ENCODE measurements at places on chromosomes 7 and 10. TPM values are rescaled to one million over a fixed set of nuclear protein-coding genes. Genes with fewer than 3 reads are reported as not detected.
A peak's percentile ranks its signal among the peaks of the same experiment; 100 is the strongest.

TPST1 gene
- total RNA-seq, result 46.0 TPM

GRCh38 chr10:124688889-124689670 lies 55.1 kb downstream of the FAM53B start:
- no peak overlapping the region for H3K27ac ChIP-seq
- no peak overlapping the region for H3K4me3 ChIP-seq
- no peak for DNase-seq
- H3K36me3 ChIP-seq, result no peaks in the 10 kb centered on the region
- H3K4me1 ChIP-seq, result no peaks in the 10 kb centered on the region

GRCh38 chr10:11699550-11700097 lies 42.6 kb upstream of the ECHDC3 start:
- no peaks in the 10 kb centered on the region for H3K36me3 ChIP-seq
- no peak overlapping the region for H3K27ac ChIP-seq
- no peaks in the 10 kb centered on the region for H3K4me1 ChIP-seq

DNA sequence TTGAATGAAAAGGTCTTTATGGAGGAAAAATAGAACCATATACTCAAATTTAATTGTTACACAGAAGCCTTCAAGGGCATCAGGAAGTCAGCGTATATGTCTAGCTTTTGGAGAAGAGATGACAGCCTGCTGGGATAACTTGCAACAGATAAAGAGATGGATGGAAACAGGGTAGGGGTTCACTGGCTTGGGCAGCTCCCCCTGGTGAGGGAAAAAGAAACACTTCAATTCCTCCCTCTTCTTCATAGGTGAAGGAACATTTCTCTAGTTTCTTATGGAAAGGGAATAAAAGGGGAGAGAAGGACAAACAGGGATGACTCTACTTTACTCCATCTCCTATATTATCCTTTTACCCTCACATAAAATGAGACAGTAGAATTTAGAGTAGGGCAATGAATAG lies 635.7 kb downstream of the PHTF2 start:
- no peak overlapping the region for H3K4me3 ChIP-seq
- peaks cover 17% of the 10 kb centered on the region for H3K4me1 ChIP-seq
- no peak overlapping the region for H3K27ac ChIP-seq
- H3K27me3 ChIP-seq, result no peaks in the 10 kb centered on the region
- no peaks in the 10 kb centered on the region for H3K36me3 ChIP-seq

GRCh38 chr10:48699011-48699627 lies 14.4 kb downstream of the WDFY4 start:
- no peak overlapping the region for H3K27ac ChIP-seq
- peaks cover 44% of the 10 kb centered on the region for H3K27me3 ChIP-seq
- no peaks in the 10 kb centered on the region for H3K4me1 ChIP-seq
- H3K36me3 ChIP-seq, result no peaks in the 10 kb centered on the region
- H3K4me3 ChIP-seq, result no peak overlapping the region
- DNase-seq, result no peak

DNA sequence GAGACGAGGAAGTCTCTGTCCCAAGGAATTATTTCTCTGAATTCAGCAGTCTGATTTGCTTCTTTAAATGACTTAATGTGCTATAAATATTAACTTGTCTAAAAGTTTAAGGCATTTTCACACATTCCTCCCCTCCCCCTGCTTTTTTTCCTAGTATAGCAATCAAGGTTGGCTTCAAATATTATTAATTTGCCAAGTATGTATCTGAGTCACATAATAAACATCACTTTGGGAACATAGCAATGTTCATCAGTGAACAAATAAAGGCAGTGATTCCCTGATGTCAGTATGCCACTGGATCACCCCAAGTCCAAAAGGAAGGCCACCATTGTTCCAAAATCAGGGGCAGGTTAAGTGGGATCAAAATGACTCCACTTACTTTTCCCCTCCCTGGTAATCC lies 40.5 kb downstream of the PDE6C start:
- no peak overlapping the region for H3K4me3 ChIP-seq
- H3K27ac ChIP-seq, result no peak overlapping the region
- no peaks in the 10 kb centered on the region for H3K36me3 ChIP-seq

CPA2 gene
- total RNA-seq, result not detected

DNA sequence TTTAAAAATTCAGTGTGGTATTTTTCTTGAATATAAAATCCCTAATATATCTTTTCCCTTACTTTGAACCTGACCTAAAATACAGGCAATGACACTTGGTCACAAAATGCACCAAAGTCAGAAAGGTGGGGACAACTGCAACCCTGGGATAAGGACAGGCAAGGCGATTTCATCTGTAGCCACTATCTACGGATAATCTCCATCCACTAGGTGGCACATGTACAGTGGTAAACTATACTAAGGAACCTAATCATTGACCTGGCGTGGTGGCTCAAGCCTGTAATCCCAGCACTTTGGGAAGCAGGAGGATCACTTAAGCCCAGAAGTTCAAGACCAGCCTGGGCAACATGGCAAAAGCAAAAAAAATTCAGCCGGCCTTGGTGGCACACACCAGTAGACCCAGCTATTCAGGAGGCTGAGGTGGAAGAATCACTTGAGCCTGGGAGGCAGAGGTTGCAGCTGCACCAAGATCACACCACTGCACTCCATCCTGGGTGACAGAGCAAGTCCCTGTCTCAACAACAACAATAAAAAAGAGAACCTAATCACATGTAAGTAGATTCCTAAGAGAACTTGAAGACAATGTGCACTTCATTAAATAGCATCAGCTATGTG lies 98.9 kb downstream of the KMT2C start:
- peaks cover 12% of the 10 kb centered on the region for H3K4me1 ChIP-seq
- H3K4me3 ChIP-seq, result no peak overlapping the region
- H3K36me3 ChIP-seq, result no peaks in the 10 kb centered on the region
- no peak overlapping the region for H3K27ac ChIP-seq

DNA sequence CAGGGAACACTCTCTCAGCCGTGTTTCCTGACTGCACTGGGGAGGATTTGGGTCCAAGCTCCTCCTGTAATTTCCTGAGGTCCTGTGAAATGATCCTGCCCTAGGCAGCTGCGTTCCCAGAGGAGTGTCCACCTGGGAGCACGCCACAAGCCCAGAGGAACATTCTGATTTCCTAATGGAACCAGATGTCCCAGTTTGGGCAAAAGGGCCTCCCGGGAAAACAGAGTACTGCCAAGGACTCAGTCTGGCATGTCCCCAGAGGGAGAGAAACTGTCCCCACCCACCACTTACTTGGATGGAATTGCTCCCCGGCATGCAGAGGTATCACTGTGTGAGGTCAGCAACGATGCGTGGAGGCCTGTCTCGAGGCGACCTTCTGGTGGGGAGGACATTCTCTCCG lies 34.5 kb downstream of the ASB13 start:
- H3K4me1 ChIP-seq, result peaks cover 18% of the 10 kb centered on the region
- DNase-seq, result peak; percentile 32
- no peaks in the 10 kb centered on the region for H3K36me3 ChIP-seq

DNA sequence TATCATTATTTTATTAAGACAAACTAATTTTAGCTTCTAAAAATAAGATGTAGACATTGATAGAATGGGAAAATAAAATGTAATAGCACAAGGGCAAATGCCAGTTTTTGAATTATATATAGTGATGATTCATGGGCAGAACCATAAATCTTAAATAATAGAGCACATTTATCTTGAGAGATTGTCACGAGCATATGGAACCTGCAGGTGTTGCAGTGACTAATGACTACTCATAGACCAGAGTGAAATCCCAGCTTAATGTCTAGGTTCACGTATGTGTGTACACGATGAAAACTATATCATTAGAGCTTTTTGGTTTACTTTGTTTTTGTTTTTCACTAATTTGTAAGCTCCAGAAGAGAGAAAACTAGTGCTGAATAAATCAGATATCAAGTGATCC lies 150.2 kb upstream of the CACNA2D1 start:
- H3K36me3 ChIP-seq, result no peaks in the 10 kb centered on the region
- H3K4me3 ChIP-seq, result no peak overlapping the region
- H3K27me3 ChIP-seq, result peaks cover 4% of the 10 kb centered on the region
- no peak overlapping the region for H3K27ac ChIP-seq
- H3K4me1 ChIP-seq, result no peaks in the 10 kb centered on the region

DNA sequence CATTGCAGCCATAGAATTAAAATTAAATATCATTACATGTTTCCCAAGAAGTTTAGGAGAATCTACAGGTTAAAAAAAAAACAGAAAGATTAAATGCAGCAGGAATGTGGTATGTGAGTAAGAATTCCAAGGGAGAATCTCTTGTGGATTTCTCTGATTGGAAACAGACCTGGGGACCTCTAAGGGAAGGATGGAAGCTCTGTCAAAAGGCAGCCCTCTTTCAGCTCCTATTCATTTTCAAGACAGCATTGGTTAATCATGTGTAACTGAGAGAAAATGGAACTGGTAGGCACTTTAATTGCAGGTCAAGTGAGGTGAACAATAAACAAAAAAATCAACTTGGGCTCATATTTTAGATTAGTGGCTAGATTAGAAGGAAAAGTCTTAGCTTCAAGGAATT lies 81.4 kb upstream of the MTPN start:
- no peaks in the 10 kb centered on the region for H3K4me1 ChIP-seq
- DNase-seq, result no peak
- no peaks in the 10 kb centered on the region for H3K27me3 ChIP-seq

DNA sequence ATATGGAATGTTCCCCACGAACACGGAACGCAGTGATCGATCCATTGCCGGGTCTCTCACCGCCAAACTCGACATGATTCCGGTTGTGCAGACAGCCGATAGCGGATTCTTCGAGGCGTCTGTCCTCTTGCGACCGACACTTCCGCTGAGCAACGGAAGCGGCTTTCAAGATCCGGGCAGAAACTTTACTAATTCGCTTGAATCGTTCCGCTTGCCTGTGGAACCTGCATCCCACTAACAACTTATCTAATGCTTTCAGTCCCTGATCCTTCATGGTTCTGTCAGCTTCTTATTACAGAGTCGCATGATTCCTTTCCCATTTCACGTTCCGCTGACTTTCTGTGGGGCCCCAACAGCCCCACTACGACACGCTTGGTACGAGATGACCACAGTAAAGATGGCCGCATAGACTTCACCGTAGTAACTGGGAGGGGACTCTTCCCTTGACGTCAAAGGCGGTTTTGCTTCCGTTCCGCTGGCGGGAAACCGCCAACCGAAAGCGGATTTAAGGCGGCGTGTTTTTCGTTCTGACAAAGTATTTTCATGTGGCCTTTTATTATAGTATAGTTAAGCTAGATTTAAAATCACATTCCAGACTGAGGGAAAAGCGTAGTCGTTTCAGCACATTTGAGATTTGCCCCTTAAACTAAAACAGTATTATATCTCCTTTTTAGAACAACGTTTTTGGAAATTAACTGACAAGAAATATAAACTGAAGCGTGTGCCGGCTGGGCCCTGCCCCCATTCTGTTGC lies at the start of gene CSTF2T:
CSTF2T (minus strand) TSS at position 121 of the 753 bp plus-strand sequence; CDS start at position 75, 46 bp downstream.
- H3K4me1 ChIP-seq, result peaks cover 19% of the 10 kb centered on the region
- H3K36me3 ChIP-seq, result 0 out of 2 replicates have a peak, but pooled peaks cover 3% of the 10 kb centered on the region
- H3K27me3 ChIP-seq, result no peaks in the 10 kb centered on the region

GAD2 gene
- total RNA-seq, result not detected

DNA sequence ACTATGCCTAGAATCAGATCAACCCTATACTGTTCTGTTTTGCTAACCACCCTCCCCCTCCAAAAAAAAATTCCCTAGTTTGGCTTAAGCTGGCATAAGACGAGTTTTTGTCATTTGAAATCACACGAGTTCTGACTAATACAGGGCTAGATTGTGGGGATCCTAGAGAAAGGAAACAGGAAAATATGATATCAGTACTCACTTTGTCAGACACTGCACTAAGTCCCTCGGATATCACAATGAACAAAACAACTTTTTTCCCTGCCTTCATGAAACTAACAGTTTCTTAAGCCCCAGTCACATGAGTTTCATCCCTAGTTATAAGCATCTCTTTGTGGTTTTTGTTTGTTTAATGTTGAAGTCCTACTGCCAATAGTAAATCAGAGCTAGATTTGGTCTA lies 118.5 kb downstream of the ITGB8 start:
- H3K4me3 ChIP-seq, result no peak overlapping the region
- DNase-seq, result no peak
- no peaks in the 10 kb centered on the region for H3K4me1 ChIP-seq
- H3K27me3 ChIP-seq, result 0 out of 2 replicates have a peak, but pooled peaks cover 8% of the 10 kb centered on the region

AQP1 gene
- total RNA-seq, result 0.54 TPM

PRKG1 gene
- 21.8 TPM for total RNA-seq

GRM8 gene
- total RNA-seq, result not detected

DNA sequence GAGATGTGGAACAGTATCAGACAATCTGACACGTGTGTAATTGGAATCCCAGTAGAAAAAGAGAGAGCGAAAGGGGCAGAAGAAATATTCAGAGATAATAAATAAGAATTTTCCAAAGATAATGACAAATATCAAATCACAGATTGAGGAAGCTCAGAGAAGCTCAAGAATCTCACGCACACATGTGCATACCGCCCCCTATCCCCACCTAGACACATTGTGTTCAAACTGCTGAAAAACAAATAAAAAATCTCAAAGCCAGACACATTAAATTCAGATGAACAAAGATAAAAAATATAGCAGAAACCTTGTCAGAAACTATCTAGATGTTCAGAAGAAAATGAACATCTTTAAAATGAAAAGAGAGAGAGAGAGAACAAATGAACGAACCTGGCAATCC lies 17.2 kb downstream of the SFR1 start:
- no peaks in the 10 kb centered on the region for H3K27me3 ChIP-seq
- H3K36me3 ChIP-seq, result no peaks in the 10 kb centered on the region
- no peaks in the 10 kb centered on the region for H3K4me1 ChIP-seq
- no peak for DNase-seq
- H3K27ac ChIP-seq, result no peak overlapping the region

- 0 out of 2 replicates have a peak, but pooled peaks cover 4% of the 10 kb centered on the region for H3K4me1 ChIP-seq
- no peak for DNase-seq
- H3K36me3 ChIP-seq, result no peaks in the 10 kb centered on the region
- H3K27me3 ChIP-seq, result no peaks in the 10 kb centered on the region
- H3K4me3 ChIP-seq, result no peak overlapping the region
These were observed 27.9 kb downstream of the LRRC20 start for GRCh38 chr10:70354556-70354955.

GRCh38 chr10:103720964-103721335 lies 134.4 kb downstream of the SH3PXD2A start:
- no peaks in the 10 kb centered on the region for H3K36me3 ChIP-seq
- no peaks in the 10 kb centered on the region for H3K27me3 ChIP-seq
- no peak for DNase-seq
- H3K4me1 ChIP-seq, result peaks cover 3% of the 10 kb centered on the region
- H3K4me3 ChIP-seq, result no peak overlapping the region
- no peak overlapping the region for H3K27ac ChIP-seq

Measured in GM23248 (cell line).